Activated CD4-positive, alpha-beta T cell treated with anti-CD3 and anti-CD28 coated beads for 24 hours (primary cell): ENCODE measurements at places on chromosomes 7 and 10.

DNA sequence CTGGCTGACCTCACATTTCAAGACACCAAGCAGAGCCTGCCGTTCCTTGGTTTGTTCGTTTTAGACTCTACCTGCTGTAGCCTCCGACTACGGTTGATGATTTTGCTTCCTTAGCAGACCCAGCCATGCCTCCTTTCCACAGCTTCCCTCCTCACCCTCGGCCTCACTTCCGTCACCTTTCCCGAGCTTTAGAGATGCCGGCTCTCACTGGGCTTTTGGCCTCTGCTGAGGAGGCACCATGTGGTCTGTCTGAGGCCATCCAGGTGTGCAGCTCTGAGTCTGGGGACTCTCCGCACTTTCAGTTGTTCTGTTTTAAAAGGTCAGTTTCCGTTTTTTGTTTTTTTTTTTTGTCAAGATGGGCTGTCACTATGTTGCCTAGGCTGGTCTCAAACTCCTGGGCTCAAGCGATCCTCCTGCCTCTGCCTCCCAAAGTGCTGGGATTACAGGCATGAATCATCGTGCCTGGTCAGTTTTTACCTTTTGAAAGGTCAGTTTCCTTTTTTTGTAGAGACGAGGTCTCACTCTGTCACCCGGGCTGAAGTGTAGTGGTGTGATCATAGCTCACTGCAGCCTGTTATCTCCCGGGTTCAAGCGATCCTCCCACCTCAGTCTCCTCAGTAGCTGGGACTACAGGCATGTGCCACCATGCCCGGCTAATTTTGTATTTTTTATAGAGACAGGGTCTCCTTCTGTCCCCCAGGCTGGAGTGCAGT, 11.7 kb downstream of the ORAI2 start:
- no peak for DNase-seq

DNA sequence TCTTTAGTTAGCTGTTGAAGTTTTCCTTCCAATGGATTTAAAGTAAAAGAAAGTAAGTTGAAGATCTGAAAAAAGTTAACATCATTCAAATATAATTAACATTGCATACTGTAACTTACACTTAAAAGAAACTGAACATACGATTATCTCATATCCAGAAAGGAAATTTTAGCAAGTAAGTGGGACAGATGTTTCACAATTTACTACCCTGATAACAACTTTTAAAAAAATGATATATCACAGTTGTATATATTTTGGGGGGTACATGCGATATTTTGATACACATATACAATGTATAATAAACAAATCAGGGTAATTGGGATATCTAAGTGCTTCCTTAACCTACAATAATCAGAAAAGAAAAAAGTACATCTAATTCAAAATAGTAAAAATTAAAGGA, 44.2 kb downstream of the ASZ1 start:
- no peak for DNase-seq

DNA sequence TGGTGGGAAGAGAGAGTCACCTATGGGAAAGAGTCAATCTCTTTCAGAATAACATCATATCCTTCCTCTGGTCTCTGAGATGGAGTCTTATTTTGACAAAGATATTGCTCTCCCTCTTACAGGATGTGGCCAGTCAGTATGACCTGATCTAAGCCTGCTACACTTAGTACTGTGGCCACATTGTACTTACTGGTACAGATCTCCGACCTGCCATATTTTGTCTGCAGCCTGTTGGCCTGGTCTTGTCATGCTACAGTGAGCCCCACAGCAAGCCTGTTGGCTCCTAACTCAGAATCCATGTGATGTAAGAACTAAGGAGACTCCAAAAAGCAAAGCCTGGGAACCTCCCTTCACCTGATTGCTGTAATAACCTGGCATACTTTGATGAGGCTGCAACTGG, 377.8 kb downstream of the SFMBT2 start:
- DNase-seq = no peak

GRCh38 chr10:124566222-124566888, 104.7 kb downstream of the LHPP start:
- DNase-seq = no peak

DNA sequence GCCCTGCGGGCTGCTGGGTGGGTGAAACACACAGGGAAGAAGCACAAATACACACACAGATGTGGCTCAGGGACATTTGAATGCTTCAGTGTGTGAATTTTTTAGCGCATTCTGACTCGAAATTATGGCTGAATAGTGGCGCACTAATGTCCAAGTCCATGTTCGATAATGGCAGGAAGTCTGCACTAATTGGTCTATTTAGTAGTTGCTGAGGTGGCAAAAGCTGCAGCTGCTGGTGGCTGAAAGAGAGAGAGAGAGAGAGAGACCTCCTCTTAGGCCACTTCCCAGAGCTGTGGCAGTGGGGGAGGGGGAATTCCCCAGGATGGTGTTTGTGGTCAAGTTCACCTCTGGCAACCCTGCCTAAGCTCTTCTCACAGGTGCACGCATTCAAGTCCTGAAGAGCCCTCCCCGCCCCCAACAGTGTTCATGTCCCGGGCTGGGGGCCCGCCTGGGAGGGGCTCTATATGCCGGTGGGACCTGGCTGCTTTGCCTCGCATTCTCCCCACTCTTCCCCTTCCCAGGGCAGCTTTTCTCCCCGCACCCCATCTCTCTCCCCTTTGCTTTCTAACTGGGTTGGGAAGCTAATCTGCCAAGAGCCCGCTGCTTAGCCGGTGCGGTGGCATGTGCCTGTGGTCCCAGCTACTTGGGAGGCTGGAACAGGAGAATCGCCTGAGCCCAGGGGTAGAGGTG, 6.0 kb upstream of the MNX1 start:
- no peak for DNase-seq

DNA sequence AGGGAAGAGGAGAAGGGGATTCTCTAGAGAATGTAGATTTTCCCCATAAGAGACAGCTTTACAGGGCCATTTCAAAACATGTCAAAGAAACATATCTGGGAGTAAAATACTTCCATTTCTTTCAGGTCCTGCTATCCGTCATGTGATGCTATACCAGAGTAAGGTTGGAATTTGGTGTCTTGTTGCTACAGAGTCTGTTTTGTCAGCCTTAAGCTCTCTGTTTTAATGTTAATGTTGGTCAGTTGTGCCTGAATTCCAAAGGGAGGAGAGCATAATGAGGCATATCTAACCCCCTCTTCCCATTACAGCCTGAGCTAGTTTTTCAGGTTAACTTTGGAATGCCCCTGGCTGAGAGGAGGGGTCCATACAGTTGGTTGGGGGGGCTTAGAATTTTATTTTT, 94.7 kb upstream of the CCDC71L start:
- DNase-seq = no peak

- no peak for DNase-seq
Measured at GRCh38 chr7:2856388-2857169, 12.5 kb upstream of the GNA12 start.

- DNase-seq = no peak
Measured at GRCh38 chr7:40509287-40509996, 374.6 kb downstream of the SUGCT start.

GRCh38 chr10:90394311-90394710, 463.5 kb downstream of the HTR7 start:
- no peak for DNase-seq
